CD14-positive monocyte (primary cell): ENCODE measurements at places on chromosomes 6 and 20.

DNA sequence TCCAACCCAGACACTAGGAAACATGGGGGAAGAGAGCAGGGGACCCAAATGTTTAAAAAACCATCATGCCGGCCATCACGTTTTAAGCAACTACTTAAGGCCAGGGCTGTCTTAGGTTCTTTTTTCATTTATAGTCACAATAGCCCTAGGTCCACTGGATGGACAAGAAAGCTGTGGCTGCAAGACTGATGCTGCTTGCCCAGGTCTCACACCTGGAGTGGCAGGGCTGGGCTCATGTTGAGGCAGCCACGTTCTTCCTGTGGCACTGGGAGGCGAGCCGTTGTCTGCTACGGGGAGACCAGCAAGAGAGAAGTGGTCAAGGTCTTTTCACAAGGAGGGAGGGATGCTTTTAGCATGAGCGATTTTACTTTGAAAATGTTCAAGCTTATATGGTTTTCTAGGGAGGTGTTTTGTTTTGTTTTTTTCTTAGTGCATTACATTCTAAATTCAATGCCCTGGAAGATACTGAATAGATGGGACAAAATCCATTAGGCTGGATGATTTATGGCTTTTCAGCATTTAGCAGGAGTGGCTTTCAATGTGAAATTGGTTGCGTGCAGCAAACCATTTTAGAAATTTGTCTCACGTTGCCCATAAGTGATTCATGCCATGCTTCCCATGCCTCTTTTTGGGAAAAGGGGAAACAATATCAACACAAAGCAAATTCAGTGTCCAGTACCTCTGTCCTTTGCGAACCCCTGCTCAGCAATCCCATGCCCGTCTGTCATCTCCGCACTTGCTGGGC is 106.6 kb upstream of the SNX9 start:
- no peak for DNase-seq

GRCh38 chr20:31508517-31509244 is 5.6 kb upstream of the HM13 start:
- no peak for DNase-seq

- DNase-seq, result no peak
These were observed 37.2 kb upstream of the IL20RA start for GRCh38 chr6:137081997-137082396.

DNA sequence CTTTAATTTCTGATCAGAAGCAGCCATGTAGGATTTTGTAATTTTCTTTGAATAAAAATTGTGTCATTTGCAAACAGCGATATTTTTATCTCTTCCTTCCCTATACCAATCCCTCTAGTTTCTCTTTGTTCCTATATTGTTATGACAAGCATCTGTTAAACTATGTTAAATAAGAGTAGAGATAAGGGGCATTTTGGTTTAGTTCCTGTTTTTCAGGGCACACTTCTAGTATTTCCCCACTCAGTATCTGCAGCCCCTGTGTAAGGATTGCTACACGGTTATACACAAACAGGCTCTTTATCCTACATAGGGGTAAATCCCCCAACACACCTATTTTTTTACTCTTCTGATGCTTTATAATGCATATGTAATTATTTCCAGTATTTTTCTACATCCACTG is 42.1 kb downstream of the TRERF1 start:
- no peak for DNase-seq

GRCh38 chr6:119459207-119459974 is 109.8 kb upstream of the MAN1A1 start:
- DNase-seq, result no peak

DNA sequence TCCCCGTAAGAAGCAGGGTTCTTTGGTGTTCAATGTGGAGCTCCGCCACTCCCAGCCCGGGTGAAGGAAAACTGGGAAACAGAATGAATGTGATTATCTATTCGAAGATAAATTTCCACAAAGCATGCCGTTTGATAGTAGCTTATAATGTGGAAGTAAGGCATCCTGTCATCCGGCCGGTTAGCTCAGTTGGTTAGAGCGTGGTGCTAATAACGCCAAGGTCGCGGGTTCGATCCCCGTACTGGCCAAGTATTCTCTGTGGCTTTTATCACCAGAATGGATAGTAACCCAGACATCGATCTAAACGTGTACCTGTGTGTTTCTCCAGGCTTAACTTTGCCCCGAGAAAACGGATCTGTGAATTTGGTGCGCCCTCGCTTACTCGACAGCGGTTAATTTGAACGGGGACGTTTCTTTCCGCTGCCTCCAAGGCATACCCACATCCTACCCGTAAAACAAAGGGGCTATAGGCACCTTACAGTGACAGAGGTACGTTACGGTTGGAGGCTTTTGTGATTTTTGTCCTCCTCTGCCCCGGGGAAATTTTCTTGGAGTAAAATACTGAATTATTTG is 215.2 kb upstream of the ZNF184 start:
- peak; percentile 66 for DNase-seq

GRCh38 chr6:110652520-110652919 is 162.7 kb downstream of the CDK19 start:
- DNase-seq, result no peak

DNA sequence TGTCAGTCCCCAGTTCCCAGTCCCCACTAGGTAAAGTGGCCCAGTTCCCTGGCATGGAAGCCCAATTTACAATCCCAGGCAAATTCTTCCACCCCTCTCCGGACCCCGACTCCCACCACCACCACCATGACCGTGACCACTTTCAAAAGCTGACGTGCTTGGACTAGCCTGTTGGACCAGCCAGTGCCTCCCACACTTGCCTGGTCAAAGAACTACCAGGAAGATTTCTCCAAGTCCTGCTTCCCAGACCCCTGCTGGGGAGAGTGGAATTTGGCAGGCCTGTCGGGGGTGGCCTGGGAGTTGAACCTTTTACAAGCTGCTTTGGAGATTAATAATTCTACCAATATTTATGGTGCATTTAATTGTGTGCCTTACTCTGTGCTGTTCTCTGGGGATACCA is 1.4 kb upstream of the PTPRT start:
- DNase-seq, result no peak

DNA sequence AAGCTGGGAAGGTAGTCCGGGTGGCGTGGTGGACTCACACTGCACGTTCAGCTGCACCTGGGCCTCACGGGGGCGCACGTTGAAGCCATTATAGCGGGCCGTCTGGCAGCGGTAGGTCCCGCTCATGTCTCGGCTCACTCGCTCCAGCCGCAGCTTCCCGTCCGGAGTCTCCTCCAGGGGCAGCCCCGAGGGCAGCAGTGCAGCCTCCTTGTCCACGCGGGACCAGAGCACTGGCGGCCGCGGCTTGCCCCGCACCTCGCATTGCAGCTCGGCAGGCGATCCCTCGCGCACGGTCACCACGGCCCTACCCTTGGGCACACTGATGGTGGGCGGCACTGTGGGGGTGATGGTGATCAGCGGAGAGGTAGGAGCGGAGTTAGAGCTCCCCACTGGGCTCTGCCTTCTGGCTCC is 47.6 kb downstream of the MDGA1 start:
- DNase-seq, result no peak

GRCh38 chr6:119352001-119352400 is 2.4 kb upstream of the MAN1A1 start:
- no peak for DNase-seq

DNA sequence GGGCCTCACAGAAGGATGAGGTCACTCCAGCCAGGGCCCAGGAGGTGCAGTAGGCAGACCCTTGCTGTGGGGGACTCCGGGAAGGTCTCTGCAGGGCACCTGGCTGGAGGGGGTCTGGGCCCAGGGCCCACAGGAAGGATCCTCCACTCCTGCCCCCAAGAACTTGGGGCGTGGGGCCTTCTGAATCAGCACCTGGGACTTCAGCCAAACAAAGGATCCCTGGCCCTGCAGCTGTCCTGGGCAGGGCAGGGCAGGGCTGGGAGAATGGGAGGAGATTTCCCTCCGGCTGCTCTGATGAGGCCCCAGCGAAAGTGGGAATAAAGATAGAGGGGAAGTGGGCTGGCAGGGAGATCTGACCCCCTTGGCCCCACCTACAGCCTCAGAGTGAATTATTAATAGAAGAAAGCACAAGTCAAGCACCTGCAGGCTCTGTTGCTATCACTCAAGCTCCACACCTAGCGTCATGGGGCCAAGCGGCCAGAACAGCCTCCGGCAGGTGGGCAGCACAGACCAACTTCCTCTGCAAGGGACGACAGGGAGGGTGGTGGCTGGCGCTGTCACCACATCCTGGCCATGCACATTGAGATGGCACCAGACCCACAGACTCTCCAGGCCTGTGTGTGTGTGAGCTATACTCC is 61.6 kb upstream of the MRPS10 start:
- no peak for DNase-seq

- no peak for DNase-seq
These were observed 54.1 kb upstream of the TULP1 start for GRCh38 chr6:35566794-35567193.

- no peak for DNase-seq
These were observed 484.3 kb upstream of the JAG1 start for GRCh38 chr20:11158146-11158545.

DNA sequence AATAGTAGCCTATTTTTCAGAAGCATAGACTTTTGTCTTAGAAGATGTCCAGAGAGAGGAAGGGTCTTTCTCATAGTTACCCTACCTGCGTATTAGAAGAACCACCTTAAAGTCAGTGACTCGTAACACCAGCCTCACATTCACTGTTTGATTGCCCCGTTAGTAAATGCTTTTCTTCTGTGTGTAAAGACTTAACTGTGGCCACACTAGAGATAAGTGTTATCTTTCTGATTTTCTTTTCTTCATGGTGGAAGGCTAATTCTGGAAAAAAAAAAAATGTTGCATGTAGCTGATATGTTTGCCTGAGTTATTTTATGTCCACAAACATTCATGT is 83.9 kb downstream of the SAMD3 start:
- no peak for DNase-seq

GRCh38 chr6:43942616-43943015 is 172.6 kb downstream of the VEGFA start:
- no peak for DNase-seq

- DNase-seq, result no peak
These were observed 32.2 kb upstream of the VGLL2 start for GRCh38 chr6:117233145-117233544.

DNA sequence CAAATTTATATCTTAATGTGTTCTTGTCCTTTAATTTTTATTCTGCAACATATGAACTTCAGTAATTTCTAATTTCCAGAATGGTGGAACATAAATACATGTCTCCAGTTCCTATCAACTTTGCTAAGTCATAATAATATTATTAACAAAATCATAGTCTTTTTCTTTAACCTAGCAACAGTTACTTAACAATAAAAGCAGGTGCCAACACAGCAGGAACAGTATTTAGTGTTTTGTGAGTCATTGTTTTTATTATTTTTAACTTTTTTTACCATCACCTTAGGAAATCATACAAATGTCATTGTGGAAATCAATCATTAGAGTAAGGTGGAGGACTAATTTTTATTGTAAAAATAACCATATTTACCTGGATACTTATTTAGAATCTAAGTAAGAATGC is 133.5 kb downstream of the PLCB1 start:
- DNase-seq, result no peak

GRCh38 chr6:113805811-113806495 is 51.2 kb upstream of the MARCKS start:
- no peak for DNase-seq

DNA sequence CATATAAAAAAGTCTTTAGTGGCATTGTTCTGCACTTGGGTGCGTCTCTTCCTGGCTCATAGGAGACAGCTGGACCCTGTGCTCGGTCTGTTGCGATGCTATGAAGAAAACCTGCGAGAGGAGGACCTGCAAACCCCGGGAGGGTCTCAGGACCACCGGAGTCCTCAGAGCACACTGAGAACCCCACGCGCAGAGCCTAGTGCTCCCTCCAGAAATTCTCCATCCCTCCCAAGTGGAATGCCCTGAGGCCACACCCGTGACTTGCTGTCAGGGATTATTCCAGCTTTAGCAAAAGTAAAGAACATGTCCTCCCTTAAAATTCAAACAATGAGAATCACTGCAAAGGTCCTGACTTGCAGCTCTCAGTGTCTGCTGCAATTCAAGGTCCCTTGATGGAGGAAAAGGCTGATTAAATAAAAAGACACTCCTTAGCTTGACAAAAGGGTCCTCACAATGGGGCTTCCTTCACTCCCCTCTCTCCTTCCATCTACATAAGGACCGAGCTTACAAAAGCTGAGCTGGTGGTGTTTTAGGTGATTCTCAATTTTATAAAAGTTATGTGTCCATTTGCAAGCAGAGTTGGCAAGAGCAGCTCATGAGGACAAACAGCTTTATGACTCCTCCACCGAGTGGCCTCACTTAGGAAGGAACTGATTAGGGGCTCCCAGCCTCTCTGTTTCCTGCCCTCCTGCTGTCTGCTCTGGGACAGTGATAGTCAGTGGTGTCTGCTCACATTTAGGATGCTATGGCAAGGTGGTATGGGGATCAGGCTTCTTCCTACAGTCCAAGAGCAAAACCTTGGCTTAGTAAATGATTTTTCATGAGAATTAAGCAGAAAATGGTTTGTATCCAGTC is 97.0 kb downstream of the RAMACL start:
- no peak for DNase-seq

DNA sequence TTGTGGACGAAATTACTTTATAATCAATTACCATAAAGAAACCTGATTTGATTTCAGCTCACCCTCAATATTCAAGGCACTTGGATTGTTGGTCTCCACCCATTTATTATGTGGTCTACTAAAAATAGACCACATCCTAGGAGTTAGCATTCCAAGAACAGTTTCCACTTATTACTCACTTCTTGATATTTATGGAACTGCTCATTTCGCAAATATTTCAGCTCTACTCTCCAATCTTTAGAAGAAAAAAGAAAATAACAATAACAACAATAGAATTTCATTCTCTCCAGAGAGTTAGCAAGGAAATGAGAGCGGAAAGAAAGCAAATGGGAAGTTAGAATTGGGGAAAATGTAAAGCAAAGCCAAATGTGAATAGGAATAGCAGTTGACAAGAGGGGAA is 26.2 kb upstream of the HDAC2 start:
- no peak for DNase-seq

GRCh38 chr6:122649701-122650100 is 39.5 kb downstream of the PKIB start:
- no peak for DNase-seq

DNA sequence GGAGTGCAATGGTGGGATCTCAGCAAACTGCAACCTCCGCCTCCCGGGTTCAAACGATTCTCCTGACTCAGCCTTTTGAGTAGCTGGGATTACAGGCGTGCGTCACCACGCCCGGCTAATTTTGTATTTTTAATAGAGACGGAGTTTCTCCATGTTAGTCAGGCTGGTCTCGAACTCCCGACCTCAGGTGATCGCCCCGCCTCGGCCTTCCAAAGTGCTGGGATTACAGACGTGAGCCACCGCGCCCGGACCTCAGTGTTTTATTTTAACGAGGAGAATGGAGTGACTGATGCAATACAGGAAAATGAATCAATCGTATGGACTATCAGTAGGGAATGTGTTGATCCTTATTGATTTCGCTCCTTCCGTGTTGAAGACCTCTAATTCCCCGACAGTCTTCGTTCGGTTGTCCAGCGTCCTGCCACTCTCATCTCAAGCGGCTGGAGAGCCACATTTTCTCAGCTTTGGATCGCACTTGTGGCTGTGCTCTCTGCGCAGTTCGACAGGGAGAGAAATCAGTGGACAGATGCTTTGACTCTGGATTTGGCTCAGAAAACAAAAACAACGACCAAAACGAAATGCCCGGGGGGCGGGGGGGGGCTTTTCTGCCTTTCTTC is 166.2 kb downstream of the TRIM27 start:
- DNase-seq, result no peak
